ENCODE measurements at places on chromosomes 6 and 20.

GRCh38 chr6:69303382-69303781, 493.4 kb downstream of the LMBRD1 start:
- DNase-seq = no peak

DNA sequence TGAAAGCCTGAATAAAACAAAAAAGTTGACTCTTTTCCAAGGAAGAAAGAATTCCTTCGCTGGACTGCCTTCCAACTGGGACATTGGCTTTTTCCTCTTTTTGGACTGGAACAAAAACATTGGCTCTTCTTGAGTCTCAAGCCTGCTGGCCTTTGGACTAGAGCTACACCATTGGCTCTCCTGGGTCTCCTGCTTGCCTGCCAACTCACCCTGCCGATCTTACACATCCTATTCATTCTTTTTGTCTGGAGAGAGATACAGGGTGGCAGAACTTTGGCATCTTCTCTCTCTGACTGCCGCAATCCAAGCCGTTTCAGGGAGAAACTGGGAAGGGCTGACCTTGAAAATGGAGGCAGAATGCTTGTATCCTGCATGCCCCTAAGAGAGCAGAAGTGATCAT, 20.2 kb downstream of the DDO start:
- DNase-seq = no peak

DNA sequence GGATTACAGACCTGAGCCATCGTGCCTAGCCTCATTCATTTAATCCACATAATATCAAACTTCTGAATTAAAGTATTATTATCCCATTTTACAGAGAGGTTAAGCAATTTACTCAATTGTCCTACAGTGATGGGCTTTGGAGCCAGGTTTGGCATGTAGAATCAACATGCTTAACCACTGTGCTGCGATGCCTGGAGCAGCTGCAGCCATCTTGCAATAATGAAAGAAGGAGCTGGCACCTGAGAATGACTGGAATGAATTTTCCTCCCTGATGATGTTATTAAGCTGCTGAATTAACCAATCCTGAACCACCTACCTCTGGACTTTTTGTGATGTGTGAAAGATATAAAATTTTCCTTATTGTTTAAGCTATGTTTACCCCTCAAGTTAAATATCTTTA, 13.1 kb upstream of the CCND3 start:
- DNase-seq = no peak

DNA sequence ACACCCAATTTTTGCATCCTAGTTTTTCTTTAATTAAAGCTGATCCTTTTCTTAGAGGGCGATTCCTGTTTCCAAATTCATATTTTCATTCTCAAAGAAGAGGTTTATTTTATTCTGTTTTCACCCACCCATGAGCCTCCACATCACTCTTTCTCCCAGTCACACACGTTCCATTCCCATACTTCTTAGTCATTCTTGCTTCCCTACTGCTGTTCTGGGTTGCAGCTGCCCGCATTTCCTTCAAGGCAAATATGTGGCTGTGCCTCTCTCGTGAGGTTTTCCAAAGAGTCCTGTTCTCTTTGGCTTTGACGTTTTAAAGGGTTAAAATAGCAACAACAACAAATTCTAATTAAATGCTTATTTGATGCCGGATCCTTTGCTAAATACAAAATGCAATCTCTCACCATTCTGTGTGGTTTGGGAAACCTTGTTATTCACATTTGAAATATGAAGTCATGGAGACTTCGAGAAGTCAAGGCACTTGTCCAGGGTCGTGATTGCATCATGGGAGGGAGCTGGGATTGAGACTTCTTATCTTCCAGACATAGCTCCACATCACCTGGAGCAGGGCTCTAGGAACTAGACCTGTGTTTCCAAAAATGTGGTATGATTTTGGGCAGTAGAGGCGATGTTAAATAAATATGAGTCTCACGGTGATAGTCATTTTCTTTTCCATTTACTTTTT, 126.6 kb downstream of the DOK5 start:
- DNase-seq = no peak

- no peak for DNase-seq
Observed at GRCh38 chr6:705047-705446, 12.1 kb upstream of the EXOC2 start.

GRCh38 chr20:48875233-48875913, 46.1 kb upstream of the ARFGEF2 start:
- no peak for DNase-seq

DNA sequence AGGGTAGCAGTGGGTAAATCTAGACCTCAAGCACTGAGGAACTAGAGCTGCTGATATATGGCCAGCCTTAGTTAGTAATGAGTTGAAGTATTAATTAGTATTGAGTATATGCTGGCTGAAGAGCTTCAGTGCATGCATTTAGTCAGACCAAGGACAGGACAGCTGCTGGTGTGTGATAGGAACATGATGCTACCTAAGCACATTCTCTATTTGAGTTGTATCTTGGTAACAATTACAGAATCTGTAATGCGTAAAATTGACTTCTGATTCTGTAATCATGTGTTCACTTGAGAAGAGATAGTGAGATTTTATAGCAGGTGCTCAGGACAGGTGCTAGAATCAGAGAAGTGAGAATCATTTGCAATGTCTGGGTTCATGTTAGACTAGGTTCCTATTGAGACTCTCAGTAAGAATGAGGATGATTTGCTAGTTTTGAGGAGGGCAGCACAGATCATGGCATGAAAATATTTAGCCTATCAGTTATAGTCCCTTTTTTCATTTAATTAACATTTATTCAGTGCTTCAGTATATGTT, 369.4 kb upstream of the HS3ST5 start:
- DNase-seq = no peak

- DNase-seq = no peak
Observed at GRCh38 chr6:163176097-163176496, 238.4 kb upstream of the QKI start.

DNA sequence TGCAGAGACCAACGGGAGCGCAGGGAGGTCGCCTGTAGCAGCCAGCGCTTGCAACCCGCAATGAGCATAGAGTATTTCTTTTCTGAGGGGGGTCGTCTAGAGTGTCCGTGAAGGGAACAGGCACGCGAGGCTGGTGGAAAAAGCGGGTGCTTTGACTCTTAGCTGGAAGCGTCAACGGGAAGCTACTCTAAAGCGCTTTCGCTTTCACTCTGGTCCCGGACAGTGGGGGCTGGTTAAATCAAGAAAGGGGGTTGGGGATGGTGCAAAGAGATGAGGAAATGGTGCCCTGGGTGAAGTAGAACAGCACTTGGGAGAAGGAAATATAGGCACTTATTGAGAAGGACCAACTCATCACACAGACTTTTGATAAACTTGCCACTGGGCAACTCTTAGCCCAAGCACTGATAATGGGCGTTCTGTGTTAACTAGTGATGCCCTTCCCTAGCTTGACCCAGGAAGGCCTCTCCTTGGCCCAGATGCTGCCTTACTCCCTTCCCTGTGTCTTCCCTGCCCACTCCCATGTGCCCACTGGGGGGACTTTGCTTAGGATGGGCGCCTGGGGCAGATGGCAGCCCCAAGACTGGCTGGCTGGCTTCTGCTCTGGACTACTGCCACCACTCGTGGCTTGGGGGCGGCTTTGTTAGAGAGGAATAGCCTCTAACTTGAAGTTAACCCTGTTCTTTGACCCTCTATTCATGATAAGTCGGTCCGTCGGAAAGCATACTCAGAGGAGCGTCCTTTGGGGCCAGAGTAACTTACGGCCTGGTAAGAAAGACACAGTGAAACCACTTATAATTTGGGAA, 585 bp downstream of the PSMB9 start:
- peak; percentile 51 for DNase-seq

GRCh38 chr6:106560996-106561685, 68.2 kb downstream of the RTN4IP1 start:
- no peak for DNase-seq

- no peak for DNase-seq
Observed at GRCh38 chr6:18216411-18216810, 47.9 kb downstream of the DEK start.

- no peak for DNase-seq
Observed at GRCh38 chr6:42251500-42251899, 33.8 kb upstream of the MRPS10 start.

GRCh38 chr6:112040956-112041355, 12.9 kb upstream of the CCN6 start:
- no peak for DNase-seq

DNA sequence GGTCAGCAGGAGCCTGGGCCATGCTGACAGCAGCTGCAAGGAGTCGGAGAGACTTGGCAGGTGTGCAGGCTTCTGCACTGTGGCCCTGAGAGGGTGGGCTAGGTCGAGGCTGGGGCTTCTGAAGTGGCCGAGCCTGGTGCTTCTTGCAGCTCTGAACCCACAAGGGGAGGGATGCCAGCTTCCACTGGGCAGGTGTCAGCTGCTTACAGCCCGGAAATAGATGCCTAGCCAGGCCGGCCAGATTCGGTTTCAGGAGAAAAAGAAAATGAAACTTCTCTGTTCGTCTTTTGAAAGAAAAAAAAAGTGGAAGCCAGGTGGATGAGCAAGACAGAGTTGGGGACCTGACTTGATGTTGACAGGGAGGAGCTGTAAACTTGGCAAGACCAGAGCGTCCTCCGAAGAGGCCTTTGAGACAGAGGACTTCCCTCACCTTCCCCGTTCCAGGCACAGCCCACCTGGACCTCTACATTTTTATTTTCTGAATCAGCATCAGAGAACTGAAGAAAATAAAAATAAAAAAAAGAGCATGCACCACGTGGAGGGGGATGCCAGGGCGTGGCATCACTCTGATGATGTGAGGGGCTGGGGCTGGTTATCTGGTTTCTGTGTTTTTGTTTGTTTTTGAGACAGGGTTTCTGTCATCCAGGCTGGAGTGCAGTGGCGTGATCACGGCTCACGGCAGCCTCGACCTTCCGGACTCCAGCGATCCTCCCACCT, at the start of gene ZBP1:
TSS of gene ZBP1 (minus strand) at position 153 of the 717 bp plus-strand sequence. CDS start at position 22, 131 bp downstream.
- no peak for DNase-seq

GRCh38 chr6:109093732-109094415, 772 bp downstream of the SESN1 start:
- DNase-seq = no peak

DNA sequence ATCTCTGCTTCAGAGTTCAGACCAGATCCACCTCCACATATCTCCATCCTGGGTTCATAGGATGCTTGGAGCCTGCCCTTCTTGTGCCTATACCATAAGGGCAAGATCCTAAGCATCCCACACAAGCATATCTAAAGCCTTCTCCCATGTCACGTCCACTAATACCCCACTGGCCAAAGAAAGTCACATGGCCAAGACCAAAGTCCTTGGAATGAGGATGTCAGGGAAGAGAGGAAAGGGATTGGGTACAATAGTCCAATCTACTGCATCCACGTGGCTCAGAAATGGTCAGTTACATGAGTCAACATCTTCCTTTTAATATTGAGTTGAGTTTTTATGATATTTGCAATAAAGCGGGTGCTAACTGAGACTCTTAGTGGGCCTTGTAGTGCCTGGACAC, 515.9 kb upstream of the SULF2 start:
- no peak for DNase-seq

GRCh38 chr20:3156811-3157619, 2.6 kb downstream of the FASTKD5 start:
- no peak for DNase-seq

DNA sequence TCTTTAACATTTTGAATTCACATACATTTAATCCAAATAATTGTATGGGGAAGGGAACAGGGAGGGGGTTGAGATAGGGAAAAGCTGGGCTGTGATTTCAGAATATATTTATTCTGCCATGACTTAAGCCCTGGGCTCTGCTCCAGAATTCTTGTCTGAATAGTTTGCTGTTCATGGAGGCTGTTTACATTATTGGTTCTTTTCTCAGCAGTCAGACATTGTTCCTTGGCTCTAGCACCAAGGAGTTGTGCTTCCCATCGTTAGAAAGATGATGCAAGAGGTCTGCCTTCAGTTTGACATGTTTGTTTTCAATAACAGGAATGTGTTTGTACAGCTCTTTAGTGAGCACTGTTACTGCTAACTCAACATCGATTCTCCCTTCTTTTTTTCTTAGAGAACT, 198.8 kb upstream of the CDYL start:
- DNase-seq = peak; percentile 36

- DNase-seq = no peak
Observed at GRCh38 chr6:11772109-11772825, 6.3 kb downstream of the ADTRP start.

DNA sequence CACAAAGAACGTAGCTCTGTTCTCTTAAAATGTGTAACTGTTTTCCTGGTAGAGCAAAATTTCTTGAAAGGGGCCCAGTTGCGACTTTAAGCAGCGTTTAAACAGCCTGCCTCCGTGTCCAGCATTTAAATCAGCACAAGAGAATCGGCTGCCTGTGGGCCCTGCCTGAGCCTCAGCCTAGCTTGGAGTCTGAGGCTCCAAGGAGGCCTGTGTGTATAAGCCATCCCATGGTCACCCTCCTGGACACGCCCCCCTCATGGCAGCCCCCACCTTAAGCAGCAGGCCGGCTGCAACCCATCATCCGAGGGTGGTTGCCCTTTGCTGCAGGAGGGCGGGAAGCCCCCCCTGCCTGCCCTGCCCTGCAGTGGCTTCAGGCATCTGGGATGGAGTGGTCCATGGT, 18.9 kb downstream of the SDCBP2 start:
- DNase-seq = no peak

DNA sequence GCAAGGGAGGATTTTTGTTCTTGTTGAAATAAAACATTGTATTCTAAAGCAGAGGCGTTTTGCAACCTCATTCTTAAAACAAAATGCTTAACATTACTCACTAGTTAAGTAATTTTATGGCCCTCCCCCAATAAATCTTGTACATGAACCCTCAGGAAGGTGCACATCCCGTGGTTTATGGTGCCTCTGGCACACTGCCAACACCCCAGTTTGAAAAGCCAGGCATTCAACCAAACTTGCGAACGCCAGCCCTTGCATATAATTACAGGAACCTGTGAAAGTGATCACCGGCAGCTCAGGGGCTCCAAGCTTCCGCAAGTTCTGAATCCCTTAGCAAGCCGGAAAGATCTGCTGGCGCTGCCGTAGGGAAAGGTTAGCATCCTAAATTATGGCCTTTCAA, 1109.0 kb upstream of the FLRT3 start:
- DNase-seq = no peak

DNA sequence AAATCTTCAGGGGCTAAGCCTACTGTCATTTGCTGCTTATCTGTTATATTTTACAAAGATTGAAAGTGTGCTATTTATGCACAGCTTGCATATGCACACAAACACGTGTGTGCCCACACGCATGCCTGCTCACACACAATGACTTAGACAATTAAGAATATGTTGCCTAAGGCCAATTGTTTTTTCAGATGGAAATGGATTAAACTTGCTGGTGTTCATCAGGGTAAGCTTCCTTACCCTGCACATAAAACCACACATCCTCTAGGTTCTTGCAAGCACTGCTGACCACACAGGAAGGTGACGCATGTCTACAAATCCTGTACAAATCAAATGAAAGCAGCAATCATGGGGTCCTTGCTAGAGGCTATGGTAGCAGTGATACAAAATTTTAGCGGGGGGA, 58.4 kb downstream of the GJA10 start:
- no peak for DNase-seq

DNA sequence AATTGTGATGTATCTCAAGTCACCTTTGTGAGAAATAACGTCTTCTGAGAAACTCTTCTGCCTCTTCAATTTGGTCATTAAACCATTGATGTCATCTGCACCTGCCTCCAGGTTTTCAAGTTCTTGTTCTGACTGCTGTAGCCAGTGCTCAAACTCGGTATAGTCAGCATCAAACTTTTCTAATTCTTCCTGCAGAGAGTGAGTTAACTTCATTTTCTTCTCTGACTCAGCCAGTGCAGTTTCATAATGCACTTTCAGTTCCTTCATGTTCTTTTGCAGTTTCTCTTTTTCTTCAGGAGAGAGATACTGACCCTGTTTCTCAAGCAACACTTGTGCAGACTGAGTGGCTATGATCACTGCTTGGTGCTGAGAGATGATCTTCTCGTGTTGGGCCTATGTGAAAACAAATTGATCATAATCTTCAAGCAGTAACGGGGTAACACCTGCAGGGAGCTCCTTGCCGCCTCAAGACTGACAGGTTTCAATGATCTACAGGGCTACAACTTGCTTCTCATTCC, 48.8 kb downstream of the DST start:
- no peak for DNase-seq
